ENCODE measurements at places on chromosomes 1 and 21.

- no peak for DNase-seq
Measured at GRCh38 chr1:206596319-206596666, 16.0 kb downstream of the EIF2D start.

- DNase-seq = no peak
Measured at GRCh38 chr1:77253211-77253610, 28.6 kb upstream of the AK5 start.

- DNase-seq = no peak
Measured at GRCh38 chr1:99811747-99812146, 38.4 kb upstream of the AGL start.

GRCh38 chr1:175221557-175222175 is 29.1 kb upstream of the KIAA0040 start:
- no peak for DNase-seq

DNA sequence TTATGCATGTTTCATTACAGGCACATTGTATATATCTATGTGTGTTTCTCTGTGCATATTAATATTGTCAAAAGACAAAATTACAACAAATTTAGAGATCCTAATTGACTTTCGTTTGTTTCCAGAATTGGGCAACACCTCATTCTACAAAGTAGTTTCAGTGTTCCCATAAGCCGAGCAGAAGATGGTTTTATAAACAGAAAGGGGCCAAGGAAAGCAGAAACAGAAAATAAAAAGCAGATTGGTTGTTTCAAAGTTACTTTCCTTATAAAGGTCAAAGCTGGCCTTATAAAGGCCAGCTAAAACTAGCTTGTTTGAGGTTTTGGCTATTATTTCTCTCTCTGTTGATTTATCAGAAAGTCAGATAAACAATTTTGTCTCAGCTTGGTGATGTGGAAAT is 116.2 kb upstream of the FGGY start:
- DNase-seq = no peak

GRCh38 chr1:11514366-11514765 is 35.4 kb downstream of the DISP3 start:
- DNase-seq = no peak

DNA sequence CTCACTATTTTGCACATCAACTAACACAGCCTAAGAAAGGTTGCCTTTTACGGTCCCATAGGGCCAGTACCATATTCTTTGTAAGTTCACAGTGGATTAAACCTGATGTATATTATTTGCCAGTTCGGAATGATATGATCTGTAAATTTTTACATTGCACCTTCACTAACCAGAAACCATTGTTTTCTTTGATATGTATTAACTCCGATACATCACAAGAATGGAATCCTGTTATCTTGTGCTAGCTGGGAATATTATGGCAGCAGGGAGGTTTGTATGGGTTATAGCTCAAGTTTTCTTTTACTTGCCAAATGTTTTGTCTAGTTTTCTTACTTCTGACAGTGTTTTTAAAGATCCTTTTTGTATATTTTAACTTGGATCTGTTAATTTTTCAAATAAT is 51.4 kb upstream of the S1PR1 start:
- no peak for DNase-seq

GRCh38 chr1:187451238-187451637 is 622.5 kb downstream of the PLA2G4A start:
- DNase-seq = no peak

GRCh38 chr1:154520333-154520732 is 18.1 kb upstream of the SHE start:
- DNase-seq = no peak

- no peak for DNase-seq
Measured at GRCh38 chr1:180579961-180580611, 21.3 kb downstream of the OVAAL start.

GRCh38 chr1:166114419-166114818 is 52.4 kb downstream of the FAM78B start:
- no peak for DNase-seq

DNA sequence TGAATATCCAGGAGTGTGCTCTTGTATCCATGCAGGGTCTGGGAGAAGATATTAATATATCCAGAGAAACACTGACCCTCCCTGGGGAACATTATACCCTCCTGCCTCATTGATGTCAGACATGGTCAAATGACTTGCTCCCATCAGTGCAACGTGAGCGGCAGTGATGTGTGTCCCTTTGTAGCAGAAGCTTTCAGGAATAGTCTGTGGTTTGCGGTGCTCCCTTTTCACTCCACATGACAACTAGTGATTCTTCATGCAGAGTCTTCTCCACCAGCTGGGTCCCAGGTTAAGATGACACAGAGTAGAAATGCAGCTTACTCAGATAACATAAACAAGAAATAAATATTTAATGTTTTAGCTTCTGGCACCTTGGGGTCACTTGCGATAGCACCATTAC is 31.9 kb upstream of the LYPD8 start:
- no peak for DNase-seq

DNA sequence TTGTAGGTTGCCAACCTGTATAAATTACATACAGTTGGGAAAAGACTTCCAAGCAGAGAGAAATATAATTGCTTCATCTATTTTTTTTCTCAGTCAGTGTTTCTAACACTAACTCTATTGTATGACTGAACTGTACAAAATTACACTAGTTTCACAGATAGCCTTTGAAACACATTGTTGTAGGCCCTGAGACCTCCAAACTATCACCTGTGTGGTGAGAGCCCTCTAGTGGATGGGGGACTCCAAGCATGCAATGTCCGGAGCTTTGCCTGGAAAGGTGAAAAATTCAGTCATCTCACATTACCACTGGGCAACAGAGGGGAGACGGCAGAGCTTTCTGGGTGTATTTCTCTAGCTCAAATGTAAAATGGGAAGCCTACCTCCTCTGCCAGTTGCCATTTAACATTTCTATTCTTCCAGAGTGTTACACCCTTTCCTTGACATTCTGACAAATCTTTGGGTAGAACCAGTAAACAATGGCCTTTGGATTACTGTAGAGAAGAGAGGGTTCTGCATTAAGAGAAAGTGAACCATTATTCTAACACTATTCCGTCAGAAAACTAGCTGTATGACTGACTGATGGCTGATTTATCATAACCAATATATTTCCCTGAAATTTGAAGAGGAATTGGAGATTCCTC is 212.2 kb downstream of the LYPLAL1 start:
- DNase-seq = no peak

DNA sequence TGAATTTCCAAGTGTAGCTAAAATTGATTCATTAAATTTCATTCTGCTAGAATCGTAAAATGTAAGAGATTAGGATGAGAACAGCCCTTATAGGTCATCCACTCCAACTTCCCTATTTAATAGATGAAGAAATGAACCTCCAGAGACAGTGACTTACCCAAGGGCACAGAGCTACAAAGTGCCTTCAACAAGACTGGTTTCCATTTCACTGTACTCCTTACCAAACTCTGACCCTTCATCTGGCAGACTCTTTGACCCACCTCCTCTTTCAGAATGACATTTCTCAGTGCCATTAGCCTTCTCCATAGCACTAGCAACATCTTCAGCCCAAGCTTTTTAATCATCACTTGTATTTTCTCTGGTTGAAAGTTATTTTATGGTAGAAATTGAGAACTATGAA is 161.3 kb downstream of the NEK7 start:
- DNase-seq = no peak

DNA sequence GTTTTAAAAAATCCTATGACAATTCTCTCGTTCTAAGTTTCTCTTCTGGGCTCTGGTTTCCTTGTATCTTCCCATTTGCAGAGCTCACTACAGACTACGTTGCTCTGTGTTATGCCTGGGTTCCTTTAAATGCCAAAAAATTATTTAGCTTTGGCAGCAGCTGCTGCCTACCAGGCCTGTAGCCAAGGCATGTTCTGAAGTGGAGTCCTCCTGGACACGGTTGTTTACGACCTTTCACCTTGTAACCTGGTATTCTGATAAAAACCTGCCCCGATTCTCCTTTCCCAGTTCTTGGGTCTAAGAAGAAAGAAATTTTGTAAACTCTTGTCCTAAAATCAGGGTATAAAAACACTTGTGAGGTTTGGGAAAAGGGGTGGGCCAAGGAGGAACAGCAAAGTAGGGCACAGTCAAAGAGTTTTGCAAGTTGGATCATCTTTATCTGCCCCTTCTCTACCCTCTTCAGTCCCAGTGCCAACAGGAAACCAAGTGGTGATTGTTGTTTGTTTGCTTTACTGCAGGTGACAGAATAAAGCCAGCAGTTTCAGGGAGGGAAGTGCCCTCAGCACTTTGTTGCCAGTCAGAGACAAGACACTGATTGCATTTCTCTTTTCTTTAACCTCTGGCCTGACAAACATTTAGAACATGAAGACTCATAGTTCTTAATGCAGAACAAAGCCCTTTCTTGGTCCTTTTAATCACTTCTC is 3.1 kb upstream of the TXNIP start:
- DNase-seq = no peak

GRCh38 chr21:29939104-29939923 is 482 bp downstream of the GRIK1 start:
- no peak for DNase-seq

GRCh38 chr1:160428655-160429054 is 28.3 kb downstream of the VANGL2 start:
- DNase-seq = no peak

- no peak for DNase-seq
Measured at GRCh38 chr1:45275054-45275453, 51.6 kb upstream of the HPDL start.

- DNase-seq = no peak
Measured at GRCh38 chr1:34409689-34410229, 233.1 kb downstream of the C1orf94 start.
